Left ventricle myocardium inferior (tissue), 1 donor: ENCODE measurements at places on chromosomes 3 and 15. TPM values are rescaled to one million over a fixed set of nuclear protein-coding genes. Genes with fewer than 3 reads are reported as not detected.

The MKRN3 gene
- total RNA-seq, result 0.63 TPM

The GPR15 gene
- total RNA-seq, result not detected

The KCNMB2 gene
- 2.1 TPM for total RNA-seq

The MRAS gene
- 349 TPM for total RNA-seq

The XCR1 gene
- total RNA-seq, result not detected

The ECE2 gene
- total RNA-seq, result not detected

The ARL6 gene
- 3.8 TPM for total RNA-seq

The FILIP1L gene
- 84.9 TPM for total RNA-seq

The CHRFAM7A gene
- 2.4 TPM for total RNA-seq

The ST8SIA2 gene
- 3.6 TPM for total RNA-seq

The NR2E3 gene
- total RNA-seq, result not detected

The ARNT2 gene
- 3.6 TPM for total RNA-seq

The ZNF774 gene
- 4.7 TPM for total RNA-seq

The SMCO1 gene
- 73.0 TPM for total RNA-seq

The SEC22A gene
- 9.5 TPM for total RNA-seq

The GPR171 gene
- not detected for total RNA-seq

The SEMA3G gene
- total RNA-seq, result 9.2 TPM

The ITIH4 gene
- total RNA-seq, result 5.0 TPM

The ZPLD1 gene
- not detected for total RNA-seq

The GOLGA8S gene
- 0.33 TPM for total RNA-seq

The LRRC31 gene
- not detected for total RNA-seq

The ACTR8 gene
- 33.2 TPM for total RNA-seq

The PATL2 gene
- total RNA-seq, result 3.7 TPM

The ANKRD63 gene
- not detected for total RNA-seq

The AADACL2 gene
- total RNA-seq, result not detected

The CNTN4 gene
- total RNA-seq, result 1.2 TPM

The ST3GAL6 gene
- total RNA-seq, result 52.5 TPM

The SNUPN gene
- total RNA-seq, result 19.5 TPM

The SLC12A1 gene
- not detected for total RNA-seq

The TRANK1 gene
- total RNA-seq, result 6.6 TPM

The RASL12 gene
- total RNA-seq, result 12.9 TPM

The RHOV gene
- total RNA-seq, result not detected

The SCN11A gene
- 0.05 TPM for total RNA-seq

The LRRC2 gene
- 114 TPM for total RNA-seq

The FHIT gene
- total RNA-seq, result 16.0 TPM

The CDHR4 gene
- not detected for total RNA-seq

The SLC9A9 gene
- 4.9 TPM for total RNA-seq

The CNTN3 gene
- total RNA-seq, result 1.2 TPM

The CCDC54 gene
- total RNA-seq, result not detected

The ZNF860 gene
- 0.08 TPM for total RNA-seq

The GRM7 gene
- total RNA-seq, result not detected

The KIF23 gene
- 0.38 TPM for total RNA-seq

The UROC1 gene
- not detected for total RNA-seq

The CYP11A1 gene
- 0.27 TPM for total RNA-seq

The LTF gene
- total RNA-seq, result 2.7 TPM

The RHCG gene
- total RNA-seq, result 0.22 TPM

The GCNT3 gene
- 0.14 TPM for total RNA-seq

The LYSMD2 gene
- total RNA-seq, result 4.2 TPM

The SH2D7 gene
- not detected for total RNA-seq

The CPA3 gene
- total RNA-seq, result 1.4 TPM
